ENCODE measurements at places on chromosomes 7 and 10.

GRCh38 chr7:148515237-148515636 lies 75.3 kb upstream of the C7orf33 start:
- no peak for DNase-seq

DNA sequence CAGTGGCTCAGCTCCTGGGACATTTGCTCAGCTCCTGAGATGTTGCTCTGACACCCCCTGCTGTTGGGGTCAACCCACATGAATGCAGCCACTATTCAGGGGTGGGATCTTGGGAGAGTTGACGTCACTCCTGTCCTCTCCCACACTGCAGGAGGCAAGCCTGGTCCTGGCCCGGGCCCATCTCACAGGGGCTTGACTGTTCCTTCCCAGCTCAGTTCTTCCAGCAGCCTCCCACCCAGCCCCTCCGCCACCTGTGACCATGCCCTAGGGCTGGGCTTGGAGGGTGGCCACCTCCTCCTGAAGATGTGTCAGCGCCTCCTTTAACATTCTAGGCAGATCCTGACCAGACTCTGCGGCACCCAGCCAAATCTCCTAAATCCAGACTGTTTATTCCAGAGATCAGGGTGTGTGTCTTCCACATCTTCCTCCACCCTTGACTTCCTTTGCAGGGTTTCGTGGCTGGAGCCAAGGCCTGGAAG lies 19.1 kb upstream of the OPALIN start:
- no peak for DNase-seq

GRCh38 chr7:41305001-41305400 lies 397.9 kb downstream of the INHBA start:
- DNase-seq, result no peak

DNA sequence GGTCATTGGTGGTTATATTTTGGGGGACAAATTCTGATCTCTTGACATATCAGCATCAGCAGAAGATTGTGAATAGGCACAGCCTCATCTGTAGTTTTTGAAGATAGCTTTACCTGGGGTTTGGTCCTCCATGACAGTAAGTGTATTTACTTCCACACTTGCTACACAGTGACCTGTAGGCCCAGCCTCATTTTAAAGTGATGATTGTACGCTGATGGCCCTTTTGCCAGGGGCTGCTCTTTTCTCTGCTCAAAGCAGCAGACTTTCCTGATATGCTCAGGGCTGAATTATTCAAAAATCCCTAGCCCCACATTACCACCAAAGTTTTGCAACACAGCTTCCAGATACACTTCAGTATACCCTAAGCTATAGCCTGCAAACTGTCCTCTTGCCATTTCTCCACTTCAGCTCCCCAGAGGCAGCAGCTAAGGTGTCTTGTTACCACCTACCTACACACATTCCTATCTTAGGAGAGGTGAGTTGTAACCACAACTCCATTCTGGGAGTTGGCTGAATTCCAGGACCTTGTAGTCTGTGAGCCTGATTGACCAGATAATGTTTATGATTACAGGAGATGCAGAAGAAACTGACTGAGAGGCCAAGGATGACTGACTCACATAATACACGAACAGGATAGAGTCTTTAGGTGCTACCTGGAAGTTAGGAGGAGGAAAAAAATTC lies 6.0 kb downstream of the ASB4 start:
- no peak for DNase-seq

DNA sequence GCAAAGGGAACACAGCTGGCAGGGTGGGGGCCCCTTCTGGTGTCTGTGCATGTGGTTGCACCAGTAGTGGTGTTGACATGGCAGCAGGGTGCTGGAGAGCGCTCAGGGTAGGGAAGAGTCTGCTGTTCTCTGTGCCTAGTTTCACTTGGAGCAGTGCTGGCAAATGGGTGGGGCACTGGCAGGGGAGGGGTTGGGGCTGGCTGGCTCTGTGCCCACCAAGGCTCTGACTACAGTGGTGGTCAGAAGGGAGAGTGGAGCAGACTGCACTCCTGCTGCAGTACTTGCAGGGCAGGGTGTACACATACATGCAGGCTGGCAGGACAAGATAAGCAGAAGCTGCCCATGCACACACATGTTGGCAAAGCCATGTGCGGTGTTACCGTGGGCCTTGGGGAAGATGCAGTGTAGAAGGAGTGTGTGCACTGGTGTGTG lies 18.2 kb downstream of the FAM25A start:
- no peak for DNase-seq

DNA sequence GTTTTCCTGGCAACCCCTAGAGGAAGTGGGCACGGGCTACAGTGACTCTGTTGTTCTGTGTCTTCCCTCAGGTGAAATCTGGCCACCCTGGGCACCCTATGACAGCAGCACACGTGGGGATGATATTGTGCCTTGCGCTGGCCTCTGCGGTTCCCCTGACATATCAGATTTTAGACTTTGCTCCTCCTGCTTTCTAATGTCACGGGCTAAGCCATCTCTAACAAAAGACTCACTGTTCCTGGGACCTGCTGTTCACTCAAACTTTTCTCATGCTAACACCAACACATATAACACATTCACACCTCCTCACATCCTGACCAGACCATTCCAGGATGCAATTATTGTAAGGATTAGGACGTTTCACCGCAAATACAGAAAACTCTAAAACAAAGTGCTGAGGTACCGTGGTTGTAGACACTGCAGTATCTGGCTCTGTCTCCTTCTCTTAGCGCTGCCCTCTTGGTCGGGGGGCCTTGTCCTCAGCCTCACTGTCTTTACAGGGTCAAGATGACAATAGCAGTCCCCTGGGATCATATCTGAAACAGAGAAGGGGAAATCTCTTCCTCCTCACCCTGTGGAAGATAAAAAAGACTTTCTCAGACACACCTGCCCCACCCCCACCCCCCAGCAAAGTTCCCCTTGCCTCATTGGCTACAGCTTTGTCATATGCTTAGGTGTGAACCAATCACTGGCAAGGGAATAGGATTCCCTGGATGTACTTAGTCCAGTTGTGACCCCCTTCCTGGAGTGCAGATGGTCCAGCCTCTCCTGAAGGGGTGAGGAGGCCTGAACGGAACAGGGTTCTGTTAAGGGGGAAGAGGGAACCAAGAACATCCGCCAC lies 14.1 kb downstream of the CHN2 start:
- DNase-seq, result no peak

DNA sequence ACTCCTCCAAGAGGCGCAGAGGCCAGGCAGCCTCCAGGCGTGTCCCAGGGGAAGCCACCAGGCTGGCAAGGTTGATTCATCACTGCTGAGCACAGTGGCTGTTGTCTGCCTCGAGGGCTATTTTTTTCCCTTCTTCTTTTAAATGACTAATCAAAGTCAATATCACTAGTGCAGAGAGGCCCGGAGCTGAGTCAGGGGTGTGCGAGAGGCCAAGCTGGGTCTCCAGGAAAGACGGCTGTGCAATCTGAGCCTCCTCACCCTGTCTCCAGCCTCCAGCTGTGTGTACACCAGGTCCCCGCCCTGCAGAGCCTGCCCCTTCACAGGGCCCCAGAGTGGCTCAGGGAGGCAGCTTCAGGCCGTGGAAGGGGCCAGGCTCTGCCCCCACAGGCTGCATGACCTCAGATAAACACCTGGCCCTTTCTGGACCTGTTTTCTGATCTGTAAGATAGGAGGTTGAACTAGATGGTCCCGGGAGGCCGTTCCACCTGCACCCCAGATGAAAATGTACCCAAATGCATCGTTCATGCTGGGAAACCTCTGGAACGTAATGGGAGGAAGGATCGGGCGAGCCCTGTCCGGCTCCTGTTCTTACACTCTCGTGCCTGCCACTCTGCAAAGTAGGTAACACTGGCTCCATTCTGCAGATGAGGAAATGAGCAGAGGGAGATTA lies 3.7 kb downstream of the STX1A start:
- DNase-seq, result no peak

DNA sequence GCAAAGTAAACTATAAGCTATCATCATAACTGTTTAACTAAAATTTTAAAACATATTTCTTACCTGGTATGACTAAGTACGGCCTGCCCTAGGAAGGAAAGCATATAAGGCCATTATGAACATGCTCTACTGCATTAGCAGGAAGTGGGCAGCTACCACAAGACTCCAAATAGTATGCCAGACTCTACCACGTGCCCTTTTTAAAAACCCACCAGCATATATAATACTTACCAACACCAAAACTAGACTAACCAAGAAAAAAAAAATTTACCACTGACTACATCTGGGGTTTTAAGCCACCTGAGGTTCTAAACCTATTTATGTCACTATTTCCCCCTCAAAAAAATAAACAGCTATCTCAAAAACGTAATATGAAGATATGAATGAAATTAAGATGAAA lies 30.1 kb downstream of the NUDCD3 start:
- DNase-seq, result peak; percentile 57

- no peak for DNase-seq
Observed at GRCh38 chr10:79047584-79047874, 21.2 kb upstream of the ZMIZ1 start.

DNA sequence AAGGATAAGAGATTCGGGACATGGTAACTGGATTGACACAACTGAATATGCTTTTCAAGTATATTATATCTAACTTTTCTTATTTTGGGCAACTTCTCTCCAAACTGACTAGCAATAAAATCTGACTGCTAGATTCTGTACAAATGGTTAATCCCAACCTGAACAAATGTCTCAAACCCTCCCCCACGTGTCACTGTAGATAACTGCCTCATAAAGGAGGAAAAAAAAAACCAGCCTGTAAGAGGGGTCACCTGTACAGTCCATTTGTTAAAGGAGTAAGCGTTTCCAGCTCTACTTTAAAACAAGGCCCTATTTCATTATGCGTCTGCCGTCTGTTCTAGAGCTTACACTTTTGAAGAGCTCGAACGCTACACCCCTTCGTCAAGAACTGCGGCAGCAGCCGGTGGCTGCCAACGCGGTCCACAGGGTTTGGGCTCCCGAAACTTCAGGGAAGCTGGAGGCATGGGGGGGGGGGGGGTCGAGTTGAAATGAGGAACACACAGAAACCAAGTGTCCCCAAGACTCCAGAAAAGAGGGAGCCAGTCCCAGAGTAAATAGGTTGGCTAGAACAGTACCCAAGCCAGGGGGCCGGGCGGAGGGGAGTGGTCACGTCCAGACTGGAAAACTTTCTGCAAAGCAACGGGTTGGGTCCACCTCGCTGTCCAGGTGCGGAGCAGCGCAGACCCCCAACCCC lies 492 bp downstream of the COG5 start:
- DNase-seq, result no peak

- DNase-seq, result no peak
Observed at GRCh38 chr7:1666823-1667565, 3.1 kb upstream of the ELFN1 start.

- DNase-seq, result no peak
Observed at GRCh38 chr7:84811362-84811761, 375.5 kb downstream of the SEMA3D start.

- no peak for DNase-seq
Observed at GRCh38 chr10:91910467-91910866, 1.2 kb upstream of the FGFBP3 start.

- DNase-seq, result no peak
Observed at GRCh38 chr10:62761115-62761514, 43.4 kb upstream of the ADO start.

GRCh38 chr10:21975378-21975990 lies 28.0 kb downstream of the DNAJC1 start:
- DNase-seq, result no peak

DNA sequence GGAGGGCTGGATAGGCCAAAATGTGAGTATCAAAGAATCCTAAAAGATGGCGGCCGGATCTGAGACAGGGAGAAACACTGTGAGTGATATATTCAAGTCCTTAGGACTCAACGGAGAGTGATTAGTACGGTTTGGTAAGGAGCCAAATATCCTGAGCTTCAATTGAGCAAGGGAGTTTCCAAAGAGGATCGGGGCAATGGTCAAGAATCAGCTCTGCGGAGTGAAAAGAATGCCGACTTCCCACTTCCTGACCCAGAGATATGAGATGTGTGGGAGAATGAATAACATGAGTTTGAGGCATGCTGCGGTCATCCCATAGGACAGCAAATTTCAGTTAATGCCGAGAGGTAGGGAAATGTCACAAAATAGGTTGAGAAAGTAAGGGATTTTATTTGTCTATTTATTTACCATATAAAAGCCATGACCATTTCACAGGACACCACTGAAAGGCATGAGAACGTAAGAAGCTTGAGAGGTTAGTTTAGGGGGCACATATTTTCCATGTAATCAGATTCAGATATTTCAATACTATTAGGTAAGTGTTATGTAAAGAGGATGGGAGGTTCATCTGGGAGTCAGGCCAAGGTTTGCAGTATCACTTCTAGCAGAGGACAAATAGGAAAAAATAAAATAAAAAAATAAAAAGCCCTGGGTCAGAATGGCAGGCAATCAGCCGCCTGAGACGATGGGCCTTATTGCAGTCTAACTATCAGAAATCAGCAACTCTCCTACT lies 165.6 kb downstream of the HGF start:
- no peak for DNase-seq

- DNase-seq, result no peak
Observed at GRCh38 chr7:143361552-143362130, 872 bp downstream of the FAM131B start.

GRCh38 chr10:33209802-33210201 lies 124.7 kb downstream of the NRP1 start:
- no peak for DNase-seq

- no peak for DNase-seq
Observed at GRCh38 chr7:28018446-28018845, 162.1 kb downstream of the JAZF1 start.

All from T-cell (primary cell).